ENCODE measurements at places on chromosomes 2 and 18.

DNA sequence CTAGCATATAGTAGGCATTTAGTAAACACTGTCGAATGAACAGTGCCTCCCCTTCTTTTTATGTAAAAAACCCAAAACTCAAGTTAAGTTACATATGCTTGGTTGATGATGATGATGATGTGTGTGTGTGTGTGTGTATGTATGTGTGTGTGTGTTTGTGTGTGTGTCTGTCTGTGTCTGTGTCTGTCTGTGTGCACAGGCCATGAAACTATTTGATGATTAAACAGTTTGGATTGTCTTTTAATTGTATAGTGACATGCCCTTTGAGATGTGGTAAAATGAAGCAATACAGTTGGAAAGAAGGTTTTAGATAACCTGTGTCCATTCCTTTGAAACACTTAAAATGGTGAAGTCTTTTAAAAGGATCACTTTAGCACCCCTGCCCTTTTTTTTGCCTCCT is 105.6 kb downstream of the MAP4K4 start:
- DNase-seq, result no peak

DNA sequence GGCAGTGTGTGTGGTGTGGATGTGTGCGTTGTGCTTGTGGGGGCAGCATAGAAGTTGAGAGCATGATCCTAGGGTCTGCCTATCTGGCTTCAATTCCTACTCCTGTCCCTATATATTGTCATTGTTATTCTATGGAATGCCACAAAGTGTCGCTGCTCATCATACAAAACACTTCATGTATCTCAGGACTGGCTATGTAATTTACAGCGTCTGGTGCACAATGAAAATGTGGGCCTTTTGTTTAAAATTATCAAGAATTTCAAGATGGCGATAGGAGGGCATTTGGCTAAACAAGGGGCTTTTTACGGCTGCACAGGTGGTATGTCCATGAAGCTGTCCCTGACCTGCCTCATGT is 3.4 kb downstream of the SERPINB2 start:
- DNase-seq, result no peak

GRCh38 chr2:188380280-188380679 is 88.6 kb downstream of the GULP1 start:
- no peak for DNase-seq

GRCh38 chr18:58263055-58263957 is 219.3 kb downstream of the NEDD4L start:
- DNase-seq, result no peak

GRCh38 chr2:230589497-230590015 is 123.1 kb upstream of the CAB39 start:
- DNase-seq, result no peak

DNA sequence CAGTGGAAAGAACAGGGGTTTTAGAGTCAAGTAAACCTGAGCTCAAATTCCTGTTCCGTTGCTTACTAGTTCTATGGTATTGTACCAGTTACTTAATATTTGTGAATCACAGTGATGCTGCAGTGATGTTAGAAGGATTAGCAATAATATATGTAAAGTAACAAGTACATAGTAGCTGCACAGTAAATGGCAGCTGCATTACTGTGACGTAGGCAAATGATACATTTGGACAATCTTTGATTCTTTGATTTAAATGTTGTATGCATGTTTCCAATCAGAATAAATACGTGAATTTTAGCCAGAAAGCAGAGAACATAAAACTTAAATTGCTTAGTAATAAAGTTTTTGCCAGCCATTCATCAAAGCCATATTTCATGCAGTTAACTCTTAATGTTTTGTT is 243.0 kb downstream of the ERBB4 start:
- no peak for DNase-seq

DNA sequence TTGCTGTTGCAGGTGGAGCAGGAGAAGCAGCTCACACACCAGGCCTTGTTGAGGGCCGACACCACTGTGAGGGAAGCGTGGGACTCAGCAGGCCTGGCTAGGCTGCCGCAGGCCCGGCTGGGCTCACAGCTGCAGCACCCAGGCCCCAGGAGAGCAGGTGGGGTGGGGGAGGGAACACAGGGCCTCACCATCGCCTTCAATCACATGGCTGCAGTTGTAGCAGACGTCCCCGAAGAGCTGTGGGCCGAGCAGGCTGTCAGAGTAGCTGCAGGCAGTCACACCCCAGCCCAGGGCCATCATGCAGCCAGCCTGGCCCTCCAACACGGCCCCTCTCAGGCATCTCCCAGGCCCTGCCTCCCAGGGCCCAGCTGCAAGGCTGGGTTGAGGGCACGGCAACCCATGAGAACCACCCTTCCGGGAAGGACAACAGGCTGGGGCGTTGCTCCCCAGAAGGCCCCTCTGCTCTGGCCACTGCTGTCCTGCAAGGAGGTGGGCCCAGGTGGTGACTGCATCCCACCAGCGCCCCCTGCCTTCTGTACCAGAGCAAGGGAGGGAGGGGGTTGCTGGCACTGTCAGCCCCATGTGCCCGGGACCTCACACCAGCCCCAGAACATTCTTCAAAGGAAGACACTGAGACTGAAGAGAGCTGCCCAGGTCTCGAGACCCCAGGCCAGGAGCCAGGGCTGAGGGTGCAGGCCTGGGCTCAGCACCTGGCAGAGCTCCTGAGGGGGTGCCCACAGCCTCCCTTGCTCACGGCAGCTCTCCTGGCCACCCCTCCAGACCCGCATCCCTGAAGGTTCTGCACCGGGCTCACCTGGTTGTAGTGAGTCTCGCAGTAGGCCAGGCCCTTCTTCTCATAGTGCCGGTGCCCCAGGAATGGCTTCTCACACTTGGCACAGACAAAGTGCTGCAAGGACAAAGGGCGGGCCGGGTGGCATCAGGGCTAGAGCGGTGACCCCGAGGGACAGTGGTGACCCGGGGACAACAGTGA is 5.6 kb upstream of the GPR17 start:
- DNase-seq, result no peak

- DNase-seq, result no peak
These were observed 834 bp downstream of the ZNF638 start for GRCh38 chr2:71332435-71332796.

GRCh38 chr2:120935339-120936313 is 200.0 kb downstream of the GLI2 start:
- DNase-seq, result peak; percentile 67

- DNase-seq, result peak; percentile 40
These were observed 70.3 kb downstream of the ANTXR1 start for GRCh38 chr2:69083235-69083748.

- DNase-seq, result no peak
These were observed 21.6 kb downstream of the AQP12A start for GRCh38 chr2:240713071-240713927.

DNA sequence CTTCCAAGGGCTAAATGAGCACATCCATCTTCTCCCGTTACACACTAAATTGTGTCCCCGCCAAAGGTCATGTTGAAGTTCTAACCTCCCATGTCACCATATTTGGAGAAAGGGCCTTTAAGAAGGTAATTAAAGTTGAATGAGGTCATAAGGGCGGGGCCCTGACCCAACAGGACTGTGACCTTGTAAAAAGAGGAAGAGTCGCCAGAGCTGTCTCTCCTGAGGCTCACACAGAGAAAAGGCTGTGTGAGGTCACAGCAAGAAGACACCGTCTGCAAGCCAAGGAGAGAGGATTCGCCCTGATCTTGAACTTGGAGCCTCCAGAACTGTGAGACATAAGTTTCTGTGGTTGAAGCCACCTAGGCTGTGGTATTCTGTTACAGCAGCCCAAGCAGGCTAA is 24.1 kb downstream of the TRABD2A start:
- DNase-seq, result no peak

DNA sequence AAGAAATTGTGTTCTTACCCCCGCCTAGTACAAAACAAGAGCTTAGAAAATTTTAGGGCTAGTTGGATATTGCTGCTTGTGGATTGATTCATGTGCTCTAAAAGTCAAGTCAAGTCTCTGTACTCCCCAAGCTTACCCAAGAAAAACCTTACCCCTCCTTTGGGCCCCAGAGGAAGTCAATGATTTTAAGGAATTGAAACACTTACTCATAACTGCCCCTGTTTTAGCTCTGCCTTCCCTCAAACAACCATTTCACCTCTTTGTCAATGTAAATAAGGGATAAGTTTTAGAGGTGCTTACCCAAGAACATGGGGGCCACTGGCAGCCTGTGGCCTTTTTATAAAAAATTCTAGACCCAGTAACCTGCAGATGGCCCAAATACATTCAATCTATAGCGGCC is 136.6 kb upstream of the RMP24 start:
- no peak for DNase-seq

- DNase-seq, result no peak
These were observed 46.8 kb downstream of the LIPG start for GRCh38 chr18:49608366-49609255.

- no peak for DNase-seq
These were observed 46.4 kb upstream of the STK39 start for GRCh38 chr2:168293766-168294165.

- no peak for DNase-seq
These were observed 47.4 kb upstream of the KDM3A start for GRCh38 chr2:86393521-86394491.

DNA sequence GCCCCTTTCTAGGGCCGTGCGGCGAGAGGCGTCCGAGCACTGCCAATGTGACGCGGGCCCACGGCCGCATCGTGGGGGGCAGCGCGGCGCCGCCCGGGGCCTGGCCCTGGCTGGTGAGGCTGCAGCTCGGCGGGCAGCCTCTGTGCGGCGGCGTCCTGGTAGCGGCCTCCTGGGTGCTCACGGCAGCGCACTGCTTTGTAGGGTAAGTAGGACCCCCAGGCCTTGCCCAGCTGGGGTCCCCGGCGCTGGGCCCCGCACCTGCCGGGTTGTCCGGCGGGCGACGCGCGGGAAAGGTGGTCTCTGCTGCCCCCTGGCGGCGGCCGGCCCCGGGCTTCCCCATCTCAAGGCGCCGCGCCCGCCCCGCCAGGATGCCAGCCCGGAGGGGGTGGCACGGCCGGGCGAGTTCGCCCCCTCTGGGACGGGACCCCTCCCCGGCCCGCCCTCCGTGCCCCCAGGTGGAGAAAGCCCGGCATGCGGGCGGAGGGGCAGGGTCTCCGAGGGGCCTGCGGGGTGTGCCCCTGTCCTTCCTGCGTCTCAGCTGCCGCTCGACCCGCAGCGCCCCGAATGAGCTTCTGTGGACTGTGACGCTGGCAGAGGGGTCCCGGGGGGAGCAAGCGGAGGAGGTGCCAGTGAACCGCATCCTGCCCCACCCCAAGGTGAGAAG is 1.9 kb downstream of the PRSS56 start:
- DNase-seq, result peak; percentile 94

GRCh38 chr2:48009256-48009655 is 103.0 kb upstream of the FBXO11 start:
- no peak for DNase-seq

DNA sequence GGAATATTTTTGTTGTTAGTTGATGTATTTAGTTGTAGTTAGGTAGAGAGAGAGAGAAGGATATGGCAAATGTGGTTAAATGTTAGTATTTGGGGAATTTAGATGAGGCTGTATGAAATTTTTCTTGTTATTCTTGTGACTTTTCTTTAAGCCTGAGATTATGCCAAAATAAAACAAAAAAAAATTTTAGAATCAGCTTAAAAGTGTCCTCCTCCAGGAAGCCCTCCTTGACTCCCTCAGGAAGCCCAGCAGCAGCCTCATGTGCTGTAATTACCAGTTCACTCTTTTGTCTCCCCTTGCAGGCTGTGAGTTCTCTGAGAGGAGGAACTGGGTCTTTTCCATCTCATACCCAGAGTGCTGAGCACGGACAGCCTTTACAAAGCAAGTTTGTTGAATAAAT is 243.5 kb downstream of the TFCP2L1 start:
- no peak for DNase-seq

DNA sequence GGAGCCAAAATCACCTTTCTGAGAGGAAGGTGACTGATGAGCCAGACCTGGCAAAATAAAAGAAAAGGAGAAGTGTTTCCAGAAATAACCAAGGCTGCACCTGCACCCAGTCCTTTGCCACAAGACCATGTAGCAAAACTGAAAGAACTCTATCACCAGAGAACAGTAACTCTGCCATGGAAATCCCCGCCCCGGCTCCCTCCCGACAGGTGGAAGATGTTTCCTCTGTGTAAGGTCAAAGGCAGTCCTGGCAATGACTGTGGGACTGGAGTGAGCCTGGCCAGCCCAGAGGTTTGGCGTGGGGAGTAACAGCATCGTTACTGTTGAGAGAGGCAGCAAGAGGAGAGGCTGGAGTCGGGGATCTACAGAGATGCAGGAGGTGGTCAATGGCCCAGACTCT is 42.3 kb downstream of the SPRED2 start:
- DNase-seq, result no peak

DNA sequence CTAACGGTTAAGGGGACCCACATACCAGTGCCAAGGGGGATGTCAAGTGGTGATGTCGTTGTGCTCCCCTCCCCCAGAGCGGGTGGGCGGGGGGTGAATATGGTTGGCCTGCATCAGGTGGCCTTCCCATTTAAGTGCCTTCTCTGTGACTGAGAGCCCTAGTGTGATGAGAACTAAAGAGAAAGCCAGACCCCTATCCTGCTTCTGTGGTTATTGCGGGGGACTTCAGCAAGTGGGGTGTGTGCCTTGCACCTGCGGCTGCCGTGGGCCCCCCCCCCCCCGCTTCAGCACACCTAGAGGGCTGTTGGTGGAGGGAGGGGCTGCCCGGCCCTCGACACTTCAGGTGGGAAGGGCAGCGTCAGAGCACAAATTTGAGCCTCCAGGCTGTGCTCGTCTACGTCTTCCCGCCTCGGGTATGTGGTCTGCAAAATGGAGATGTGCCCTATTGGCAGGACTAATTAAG is 6.1 kb downstream of the CTDSP1 start:
- no peak for DNase-seq

GRCh38 chr2:97714950-97715652 is 1.7 kb downstream of the ZAP70 start:
- DNase-seq, result no peak

Data from GM03348 (cell line).